ENCODE measurements at places on chromosomes 3 and 15.

DNA sequence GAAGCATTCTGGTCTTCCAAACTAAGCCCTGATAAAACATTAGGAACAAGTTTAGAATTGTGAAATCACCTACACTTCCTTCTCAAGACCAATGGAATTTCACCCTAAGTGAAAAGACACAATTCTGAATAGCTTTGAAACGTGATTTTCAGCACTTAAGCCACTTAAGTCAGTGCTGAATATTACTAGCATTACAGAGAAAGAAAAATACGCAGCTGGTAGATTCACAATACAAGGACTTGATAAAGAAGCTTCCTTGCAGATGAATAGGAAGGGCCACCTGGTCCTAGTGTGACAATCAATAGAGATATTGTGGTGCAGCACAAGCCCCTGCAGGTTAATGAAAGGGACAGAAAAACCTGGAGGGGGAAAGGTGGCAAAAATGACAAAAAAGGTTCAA lies 353.1 kb upstream of the ALCAM start:
- DNase-seq: no peak

- DNase-seq: peak; percentile 89
These were observed at the start of the genes LRRC49 and THAP10 for GRCh38 chr15:70892002-70892911. LRRC49 (plus strand) TSS chr15:70892826; CDS start chr15:70892895, 69 bp downstream. THAP10 (minus strand) TSS chr15:70892433; CDS start chr15:70892272, 161 bp downstream.

DNA sequence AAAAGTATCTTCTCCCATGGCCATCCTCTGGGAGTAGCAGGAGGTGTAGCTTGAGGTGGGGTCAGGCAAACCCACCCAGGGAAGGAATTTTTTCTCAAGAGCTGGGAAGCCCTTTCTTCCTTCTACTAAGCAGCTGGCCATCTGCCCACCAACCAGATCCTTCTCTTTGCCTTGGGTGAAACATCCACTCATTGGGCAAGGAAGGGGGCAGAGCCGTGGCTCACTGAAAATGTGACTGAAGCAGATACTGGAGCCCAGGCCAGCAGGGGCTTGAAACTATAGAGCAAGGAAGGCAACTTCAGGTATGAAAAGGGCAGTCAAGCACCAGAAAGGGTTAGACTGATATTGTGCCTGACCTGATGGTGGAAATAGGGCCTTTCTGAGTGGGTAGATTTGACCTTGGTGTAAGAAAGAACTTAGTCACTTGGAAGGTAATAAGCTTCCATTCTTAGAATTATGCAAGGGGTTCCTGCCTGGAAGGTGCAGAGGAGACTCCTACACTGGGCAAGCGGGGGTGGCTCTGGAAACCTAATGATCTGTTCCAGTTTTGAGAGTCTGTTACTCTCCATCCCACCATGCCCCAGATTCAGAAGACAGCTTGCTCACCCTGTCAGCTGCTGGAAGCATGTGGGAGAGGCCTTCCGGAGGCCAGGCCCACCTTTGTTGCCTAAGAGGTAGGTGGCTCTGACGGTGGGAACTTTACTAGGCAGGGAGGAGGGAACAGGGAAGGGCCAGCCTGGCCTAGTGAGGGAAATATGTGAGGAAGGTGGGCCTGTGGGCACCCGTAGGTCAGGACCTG lies 22.0 kb upstream of the PLA2G4E start:
- peak; percentile 34 for DNase-seq

DNA sequence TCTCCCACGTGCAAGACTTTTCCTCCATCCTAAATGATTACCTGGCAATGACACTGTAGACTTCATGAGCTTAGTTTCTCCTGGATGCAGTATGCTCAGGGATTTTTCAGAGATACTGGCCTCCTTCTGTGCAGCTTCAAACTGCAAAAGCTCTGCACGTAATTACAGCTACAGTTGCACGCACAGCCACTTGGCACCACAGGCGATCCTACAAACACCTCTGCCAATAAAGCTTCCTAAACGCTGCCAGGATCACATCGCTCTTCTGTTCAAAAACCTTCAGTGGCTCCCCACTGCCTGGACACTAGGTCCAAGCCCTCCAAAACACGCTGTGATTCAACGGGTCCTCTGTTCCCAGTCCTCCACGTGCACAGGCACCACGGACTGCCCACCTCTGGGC lies 49.5 kb downstream of the NUP210 start:
- DNase-seq: no peak

DNA sequence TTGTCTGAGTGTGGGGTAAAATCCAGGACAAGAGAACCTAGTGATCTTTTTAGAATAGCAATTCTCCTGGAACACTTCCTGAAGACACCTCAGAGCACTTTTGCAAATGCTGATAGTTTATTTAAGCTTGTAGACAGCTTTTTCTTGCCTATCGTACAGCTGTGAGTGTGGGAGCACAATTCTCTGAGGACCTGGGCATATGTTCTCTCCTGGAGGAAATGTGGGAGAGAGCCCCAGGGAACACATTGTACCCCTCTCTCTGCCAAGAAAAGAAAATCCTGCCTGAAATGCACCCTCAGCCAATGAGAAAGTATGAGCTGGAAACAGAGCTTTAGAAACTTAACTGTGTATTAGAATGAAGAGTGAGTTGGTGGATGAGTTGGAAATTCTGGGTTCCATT lies 308.3 kb upstream of the SEMA6D start:
- no peak for DNase-seq

GRCh38 chr3:137792626-137793271 lies 28.6 kb downstream of the SOX14 start:
- DNase-seq: no peak

- no peak for DNase-seq
These were observed 43.3 kb downstream of the ATOSA start for GRCh38 chr15:52635908-52636307.

DNA sequence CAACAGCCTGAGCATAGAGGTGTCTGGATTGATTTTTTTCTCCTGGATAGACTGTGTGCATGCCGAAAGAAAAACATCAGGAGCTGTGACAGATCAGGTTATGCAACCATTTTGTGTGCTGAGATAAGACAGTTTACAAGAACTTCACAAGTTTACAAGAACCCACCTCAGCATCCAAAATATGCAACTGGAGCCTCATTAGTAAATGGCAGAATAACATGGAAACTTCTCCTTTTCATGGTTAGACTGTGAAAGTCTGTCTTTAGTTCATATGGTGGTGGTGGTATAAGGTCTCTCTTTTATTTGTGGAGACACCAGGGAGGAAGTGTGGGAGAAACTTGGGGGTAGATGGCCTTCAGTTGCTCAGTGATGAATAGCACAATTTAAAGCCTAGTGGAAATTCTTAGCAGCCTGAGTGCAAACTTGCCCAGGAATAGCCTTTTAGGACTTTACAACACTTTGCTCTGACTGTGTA lies 3.7 kb upstream of the ZNF609 start:
- DNase-seq: no peak

- peak; percentile 79 for DNase-seq
These were observed at the start of gene IGSF11 for GRCh38 chr3:119034256-119035013. IGSF11 (minus strand) TSS chr3:119034846; CDS start chr3:119034582, 264 bp downstream.

DNA sequence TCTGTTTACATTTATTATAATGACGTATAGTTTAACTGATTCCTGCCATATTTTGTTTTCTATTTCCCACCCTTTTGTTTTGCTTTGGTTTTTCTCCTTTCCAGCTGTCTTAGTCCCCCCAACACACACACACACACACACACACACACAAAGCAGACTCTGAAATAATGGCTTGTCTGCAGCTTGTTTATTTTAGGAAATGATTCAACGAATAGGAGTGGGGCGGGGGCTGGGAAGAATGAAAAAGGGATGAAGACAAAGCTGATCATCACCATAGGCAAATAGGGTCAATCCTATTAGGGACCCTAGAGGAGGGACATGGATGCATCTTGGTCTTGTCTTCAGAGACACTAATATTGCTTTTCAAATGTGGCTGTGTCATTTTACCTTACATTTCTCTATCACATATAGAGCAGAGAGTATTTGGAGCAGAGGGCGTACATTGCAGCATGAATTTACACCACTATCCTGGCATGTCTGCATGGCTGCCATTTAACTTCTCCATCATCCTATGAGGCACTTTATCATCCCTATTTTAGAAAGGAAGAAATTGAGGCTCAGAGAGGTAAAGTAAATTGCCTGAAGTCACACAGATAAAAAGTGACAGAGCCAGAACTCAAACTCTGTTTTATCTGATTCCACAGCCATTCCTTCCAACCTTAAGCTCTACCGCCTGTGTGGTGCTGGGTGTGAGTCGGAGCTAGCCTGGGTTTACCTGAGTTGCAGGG lies 147.2 kb upstream of the TPM1 start:
- no peak for DNase-seq

GRCh38 chr3:161510510-161511260 lies 14.1 kb downstream of the OTOL1 start:
- no peak for DNase-seq

DNA sequence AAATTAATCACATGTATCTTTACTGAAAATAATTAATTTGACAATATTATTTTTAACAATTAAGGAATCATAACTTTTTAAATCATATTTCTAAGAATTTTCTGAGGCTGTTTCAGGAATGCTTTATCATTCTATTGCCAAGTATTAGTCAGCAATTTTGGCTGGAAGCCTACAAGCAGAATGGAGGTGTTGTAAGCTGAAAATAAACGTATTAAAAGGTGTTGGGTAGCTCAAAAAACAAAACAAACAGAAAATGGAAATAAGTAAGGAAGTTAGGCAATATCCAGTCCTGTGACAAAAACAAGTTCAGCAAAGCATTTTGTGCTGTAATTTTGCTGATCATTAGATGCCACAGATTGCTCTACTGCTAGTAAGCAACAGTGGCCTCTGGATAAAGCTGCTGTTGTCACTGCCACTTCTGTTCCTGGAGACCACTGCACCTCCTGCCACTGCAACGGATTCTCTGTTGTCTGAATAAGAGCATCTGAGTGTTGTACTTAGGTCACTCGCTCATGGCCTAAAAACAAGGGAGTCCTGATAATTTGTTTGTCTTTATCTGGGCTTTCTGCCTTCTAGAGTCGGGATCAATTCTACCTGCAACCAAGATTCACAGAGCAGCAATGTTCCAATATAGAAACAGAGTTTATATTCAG lies 63.5 kb upstream of the SLITRK3 start:
- no peak for DNase-seq

GRCh38 chr15:25797511-25797935 lies 65.6 kb downstream of the ATP10A start:
- DNase-seq: no peak

DNA sequence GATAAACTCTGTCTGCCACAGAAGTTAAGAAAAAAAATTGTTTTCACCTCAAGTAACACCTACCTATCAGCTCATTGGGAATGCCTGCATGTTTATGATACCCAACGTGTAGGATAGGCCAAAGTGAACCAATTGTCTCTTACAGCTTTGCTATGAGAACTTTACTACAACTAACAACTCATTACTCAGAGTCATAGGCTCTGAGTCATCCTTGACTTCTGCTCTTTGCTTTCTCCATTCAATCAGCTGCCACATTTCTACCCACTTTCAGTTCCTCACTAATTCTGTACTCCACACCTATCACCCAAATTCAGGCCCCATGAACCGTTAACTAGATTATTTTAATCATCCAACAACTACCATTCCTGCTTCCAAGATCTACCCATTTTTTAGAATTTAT lies 843.9 kb downstream of the TUSC7 start:
- no peak for DNase-seq

DNA sequence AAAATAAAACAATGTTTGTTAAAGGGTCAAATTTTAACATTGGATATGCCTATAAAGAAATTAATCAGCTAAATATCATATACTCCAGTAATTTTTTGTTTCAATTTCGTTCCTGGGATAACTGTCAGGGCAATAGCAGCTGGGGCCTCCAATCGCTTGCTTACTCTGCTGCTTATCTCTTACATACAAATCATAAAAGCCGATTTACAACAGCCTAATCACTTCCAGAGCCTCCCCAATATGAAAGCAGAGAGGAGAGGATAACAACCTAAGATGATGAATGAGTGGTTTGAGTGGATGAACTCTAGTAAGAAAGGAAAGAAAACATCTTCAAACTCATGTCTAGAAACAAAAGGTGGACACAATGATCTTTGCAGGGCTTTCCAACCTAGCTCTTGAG lies 80.7 kb upstream of the PSMD6 start:
- no peak for DNase-seq

- DNase-seq: no peak
These were observed 88.1 kb downstream of the MECOM start for GRCh38 chr3:169575381-169575780.

- DNase-seq: no peak
These were observed 32.9 kb downstream of the ALCAM start for GRCh38 chr3:105399611-105400010.

- peak; percentile 13 for DNase-seq
These were observed 59.2 kb upstream of the APEH start for GRCh38 chr3:49614936-49615335.

- no peak for DNase-seq
These were observed 53.4 kb upstream of the DCUN1D1 start for GRCh38 chr3:183033746-183034145.

- no peak for DNase-seq
These were observed 25.7 kb downstream of the KLF13 start for GRCh38 chr15:31352339-31352751.

GRCh38 chr15:81351651-81352050 lies 22.4 kb downstream of the TMC3 start:
- DNase-seq: no peak

DNA sequence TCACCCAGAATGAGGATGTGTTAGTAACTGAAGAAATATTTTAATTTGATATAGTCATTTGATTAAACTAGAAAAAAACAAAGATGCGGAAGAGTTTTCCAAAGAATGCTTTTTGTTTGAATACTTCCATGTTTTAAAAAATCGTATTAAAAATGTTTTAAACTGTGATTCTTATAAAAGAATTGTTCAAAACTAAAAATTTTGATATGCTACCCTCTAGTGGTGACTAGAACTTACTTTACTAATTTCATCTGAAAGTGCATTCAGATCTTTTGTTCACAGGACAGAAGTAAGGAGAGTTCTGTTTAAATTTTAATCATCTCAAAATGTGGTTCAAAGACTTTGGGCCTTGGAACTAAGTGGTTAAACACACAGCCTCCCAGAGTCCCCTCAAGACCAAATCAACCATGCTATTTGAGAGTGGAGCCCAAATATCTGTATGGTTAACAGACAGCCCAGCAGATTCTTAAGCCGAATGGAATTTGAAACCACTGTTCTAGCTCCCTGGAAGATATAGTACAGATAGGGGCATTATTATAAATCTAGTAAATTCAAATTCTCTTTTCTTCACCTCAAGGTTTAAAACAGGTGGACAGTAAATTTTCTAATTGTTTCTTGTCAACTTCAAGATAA lies 45.2 kb upstream of the SYNPR start:
- DNase-seq: no peak

GRCh38 chr3:14146381-14147065 lies 21.7 kb downstream of the TMEM43 start:
- DNase-seq: no peak

Measured in suprapubic skin (tissue), 4 donors.